Tongue (tissue), 3 donors: ENCODE measurements at places on chromosomes 13 and 19.
A peak's percentile ranks its signal among the peaks of the same experiment; 100 is the strongest.

DNA sequence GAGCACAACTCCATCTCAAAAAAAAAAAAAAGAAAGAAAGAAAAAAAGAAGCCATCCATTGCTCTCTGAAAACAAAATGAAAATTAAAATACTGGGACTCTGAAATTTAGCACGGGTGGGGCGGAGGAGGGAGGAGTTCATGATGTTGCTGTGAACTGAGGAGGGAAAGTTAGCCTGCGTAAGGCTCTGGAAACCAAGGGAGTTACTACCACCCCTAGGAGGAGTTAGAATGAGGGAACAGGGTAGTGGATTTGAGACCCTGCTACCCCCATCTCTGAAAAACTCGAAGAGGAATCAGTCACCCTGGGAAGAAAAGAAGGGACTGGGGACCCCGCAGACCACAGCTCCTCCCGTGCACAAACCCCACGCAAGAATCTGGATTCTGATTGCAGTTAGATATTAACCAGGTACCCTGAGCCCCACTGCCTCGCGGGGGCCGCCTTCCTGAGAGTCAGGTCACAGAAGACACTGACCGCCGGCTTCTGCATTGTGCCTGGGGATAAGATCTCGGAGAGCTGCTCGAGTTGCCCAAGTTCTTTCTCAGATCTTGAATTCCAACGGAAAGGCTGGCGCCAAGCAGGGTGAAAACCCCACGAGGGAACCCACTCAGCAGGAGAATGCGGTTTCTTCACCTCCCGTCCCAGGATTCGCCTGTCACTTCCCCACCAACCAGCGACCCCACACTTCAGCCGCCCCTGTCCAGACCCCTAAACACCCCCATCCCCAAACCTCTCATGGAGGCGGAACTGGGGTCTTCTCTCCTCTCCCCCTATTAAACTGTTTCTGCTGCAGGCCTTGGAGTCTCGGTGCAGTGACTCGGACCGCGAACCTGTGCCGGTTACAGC lies 870 bp downstream of the ZNF442 start:
- DNase-seq = peak; percentile 26

GRCh38 chr19:13033819-13034611 lies 38.7 kb downstream of the NFIX start:
- DNase-seq = peak; percentile 58

DNA sequence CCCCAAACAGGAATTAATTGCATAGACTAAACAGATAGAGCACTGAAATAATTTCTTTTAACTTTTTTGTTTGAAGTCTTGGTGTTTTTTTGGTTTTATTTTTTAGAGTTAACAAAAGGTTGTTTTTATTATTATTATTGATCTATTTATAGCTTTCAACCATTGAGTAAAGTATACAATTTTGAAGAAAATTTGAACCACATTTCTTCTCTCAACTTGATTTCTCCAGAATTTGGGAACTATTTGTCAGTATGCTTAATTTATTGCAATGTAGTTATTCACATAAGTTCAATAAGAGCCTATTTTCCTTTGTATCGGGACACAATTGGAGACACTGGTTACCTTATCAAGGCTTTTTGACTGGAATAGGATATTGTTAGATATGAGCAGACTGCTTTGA lies 1045.6 kb upstream of the PCDH9 start:
- DNase-seq = no peak

DNA sequence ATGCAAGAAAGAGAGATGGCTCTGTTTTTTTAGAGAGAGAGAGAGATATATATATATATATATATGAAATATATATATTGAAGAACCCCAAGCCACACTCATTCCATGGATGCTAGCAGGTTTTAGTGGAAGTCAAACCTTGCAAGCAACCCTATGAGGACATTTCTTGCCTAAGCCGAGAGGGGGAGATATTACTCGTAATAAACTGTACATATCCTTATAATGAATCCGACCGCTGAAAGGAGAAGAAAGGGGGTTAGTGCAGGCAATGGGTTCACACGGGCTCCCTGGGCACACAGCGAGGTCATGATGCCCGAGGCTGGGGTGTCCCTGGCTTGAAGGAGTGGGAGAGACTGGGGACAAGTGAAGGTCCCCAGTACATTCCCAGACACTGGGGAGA lies 78.3 kb downstream of the IER2 start:
- no peak for DNase-seq

- DNase-seq = no peak
Measured at GRCh38 chr13:101941095-101941783, 460.6 kb downstream of the FGF14 start.

- peak; percentile 12 for DNase-seq
Measured at GRCh38 chr13:45490068-45490467, 25.3 kb downstream of the COG3 start.

DNA sequence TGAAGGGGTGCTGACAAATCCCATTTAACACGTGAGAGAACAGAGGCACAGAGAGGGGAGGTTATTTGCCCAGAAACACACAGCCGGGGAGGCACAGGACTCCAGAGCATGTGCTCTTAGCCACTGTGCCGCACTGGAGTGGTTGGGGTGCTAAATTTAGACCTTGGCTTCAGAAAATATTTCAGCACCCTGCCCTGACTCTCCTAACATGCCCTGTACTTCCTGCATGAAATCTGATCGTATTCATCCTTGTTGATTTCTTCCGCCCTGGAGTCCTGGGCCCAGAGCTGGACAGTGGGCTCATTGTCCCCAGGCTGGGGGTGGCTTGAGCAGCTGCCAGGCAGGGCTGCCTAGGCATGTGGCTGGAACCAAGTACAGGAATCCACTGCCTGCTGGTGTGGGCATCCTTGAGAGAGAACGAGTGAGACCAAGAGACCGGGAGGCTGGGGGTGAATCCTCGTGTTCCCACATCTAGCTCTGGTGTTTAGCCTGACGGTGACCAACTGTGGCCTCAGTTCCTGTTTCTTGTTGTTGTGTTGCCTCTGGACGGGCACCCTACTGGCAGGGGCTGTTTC lies 5.3 kb downstream of the SLC27A1 start:
- peak; percentile 92 for DNase-seq

DNA sequence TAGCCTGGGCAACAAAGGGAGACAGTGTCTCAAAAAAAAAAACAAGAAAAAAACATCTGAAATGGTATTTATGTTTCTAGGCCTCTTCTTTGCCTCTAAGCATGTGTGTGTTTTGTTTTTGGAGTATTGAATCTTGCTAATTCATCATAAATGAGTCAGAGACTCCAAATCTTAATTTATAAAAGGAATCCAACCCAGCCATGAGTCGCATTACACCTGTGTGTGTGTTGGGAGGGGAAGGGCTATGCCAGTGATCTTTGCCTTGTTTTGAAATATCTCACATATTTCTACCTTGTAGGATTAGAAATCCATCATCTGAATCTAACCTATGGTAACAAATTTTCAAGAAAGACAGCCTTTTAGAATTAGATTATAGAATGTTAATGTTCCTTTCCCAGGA lies 4.0 kb downstream of the ZNF331 start:
- DNase-seq = no peak

DNA sequence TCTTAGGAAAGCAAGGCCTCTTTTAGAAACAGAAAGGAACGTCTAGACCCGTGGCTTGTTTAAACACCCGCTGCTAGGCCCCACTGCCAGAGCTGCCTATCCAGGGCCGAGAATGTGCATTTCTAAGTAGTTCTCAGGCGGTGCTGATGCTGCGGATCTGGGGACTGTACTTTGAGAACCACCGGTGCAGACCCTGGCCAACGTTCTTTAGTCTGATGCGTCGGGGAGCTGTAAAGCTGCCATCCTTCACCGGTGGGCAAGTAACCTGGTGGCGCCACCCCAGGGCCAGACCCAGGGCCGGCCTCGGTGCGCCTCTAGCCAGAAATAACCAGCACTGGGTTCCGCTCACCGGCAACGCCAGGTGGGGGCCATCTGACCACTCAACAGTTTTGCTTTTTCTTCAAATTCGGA lies 47.1 kb downstream of the TGDS start:
- no peak for DNase-seq

DNA sequence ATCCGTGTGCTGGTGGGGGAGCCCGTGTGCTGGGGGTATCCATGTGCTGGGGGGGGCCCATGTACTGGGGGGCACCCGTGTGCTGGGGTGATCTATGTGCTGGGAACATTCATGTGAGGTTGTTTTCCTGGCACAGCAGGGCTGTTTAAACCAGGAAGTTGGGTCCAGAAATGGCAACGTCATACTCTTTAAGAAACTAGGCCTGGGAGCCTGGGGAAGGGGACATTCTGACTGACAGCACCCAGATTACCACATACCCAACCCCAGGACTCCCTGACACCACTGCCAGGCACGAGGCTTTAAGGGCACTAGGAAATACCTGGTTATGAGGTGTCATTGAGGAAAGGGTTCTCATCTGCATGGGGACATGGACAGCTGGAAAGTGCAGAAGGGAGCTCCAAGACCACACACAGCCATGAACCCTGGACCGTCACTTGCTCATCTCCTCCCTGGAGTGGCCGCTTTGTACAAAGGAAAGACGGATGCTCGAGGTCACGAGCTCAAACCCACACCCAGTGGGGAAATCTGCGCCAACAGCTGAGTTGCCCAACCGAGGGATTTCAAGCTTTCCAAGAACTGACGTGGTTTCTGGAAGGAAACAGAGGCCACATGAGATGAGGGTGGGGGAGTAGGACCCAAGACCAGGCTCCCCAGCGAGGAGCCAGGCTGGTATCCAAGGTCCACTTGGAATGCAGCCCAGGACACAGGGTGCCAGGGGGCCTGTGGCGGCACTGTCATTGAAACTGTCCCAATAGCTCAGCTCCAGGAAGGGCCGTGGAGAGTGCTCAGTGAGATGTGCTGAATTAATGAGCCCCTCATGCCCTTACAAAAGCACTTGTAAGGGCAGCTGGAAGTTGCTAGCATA lies 40.9 kb downstream of the RAB20 start:
- DNase-seq = peak; percentile 35
